IPS-NIHi11 (cell line): ENCODE measurements at places on chromosomes 16 and 17.

GRCh38 chr17:39813631-39814030 lies 50.5 kb downstream of the IKZF3 start:
- no peak for DNase-seq

DNA sequence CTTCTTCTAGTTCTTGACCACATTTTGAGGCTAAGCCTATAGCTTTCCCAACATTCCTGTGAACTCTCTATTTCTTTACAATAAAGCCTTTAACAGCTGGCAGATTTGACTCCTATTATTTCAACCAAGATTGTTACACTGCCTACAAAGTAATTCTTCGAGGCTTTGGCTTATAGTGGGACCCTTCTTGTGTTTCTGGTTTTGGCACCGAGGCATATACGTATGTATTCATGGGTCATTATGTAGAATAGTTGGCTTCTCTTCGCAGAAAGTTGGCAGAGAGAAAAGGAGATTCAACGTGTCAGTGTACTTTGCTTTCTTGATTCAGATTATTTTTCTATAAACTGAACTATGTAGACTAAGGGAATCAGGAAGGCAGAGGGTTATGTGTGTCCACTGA lies 102.2 kb downstream of the ABCA8 start:
- no peak for DNase-seq

- no peak for DNase-seq
Measured at GRCh38 chr17:60901242-60901641, 223.6 kb downstream of the BCAS3 start.

DNA sequence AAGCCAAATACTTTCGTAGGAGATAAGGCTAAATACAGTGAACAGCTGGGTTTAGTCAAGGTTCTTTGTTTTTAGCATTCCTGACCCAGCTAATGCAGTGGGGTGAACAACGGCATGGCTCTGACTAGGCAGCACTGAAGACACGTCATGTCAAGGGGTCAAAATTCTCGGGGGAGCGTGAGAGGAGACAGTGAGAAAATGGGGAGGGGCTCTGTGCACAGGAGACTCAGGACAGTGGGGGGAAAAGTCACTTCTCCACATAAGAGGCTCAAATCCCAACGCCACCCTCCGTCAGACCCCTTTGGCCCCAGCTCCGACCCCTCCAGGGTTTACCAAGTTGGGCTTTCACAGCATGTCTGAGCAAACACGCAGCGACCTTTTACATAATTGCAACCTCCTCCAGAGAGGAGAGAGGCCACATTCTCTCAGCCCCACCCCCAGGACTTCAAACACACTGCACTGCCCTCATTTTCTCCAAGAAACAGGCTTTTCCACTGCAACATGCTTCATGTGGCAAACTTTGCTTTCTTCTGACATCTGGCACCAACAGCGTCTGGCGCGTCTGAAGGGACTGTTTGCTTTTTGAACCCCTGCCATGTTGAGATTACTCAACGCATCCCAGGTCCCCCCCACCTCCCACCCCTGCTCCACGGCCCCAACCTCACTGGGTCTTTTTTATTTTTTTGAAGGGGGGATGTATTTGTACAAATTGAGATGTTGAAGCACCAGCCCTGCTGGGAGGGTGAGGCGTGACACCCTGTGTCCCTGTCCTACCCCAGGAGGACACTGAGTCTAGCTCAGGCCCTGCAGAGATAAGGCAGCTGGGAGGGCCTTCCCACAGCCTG lies 30.0 kb downstream of the AXIN2 start:
- DNase-seq: peak; percentile 61

- peak; percentile 31 for DNase-seq
Measured at GRCh38 chr16:84294531-84295142, at the start of gene WFDC1. TSS of gene WFDC1 (plus strand) at chr16:84294878. CDS start at chr16:84294972, 94 bp downstream.

GRCh38 chr17:6995500-6996255 lies at the start of gene ALOX12:
TSS of gene ALOX12 (plus strand) at chr17:6996049. CDS start at chr17:6996118, 69 bp downstream.
- DNase-seq: peak; percentile 74

GRCh38 chr17:44269535-44270240 lies 1.8 kb upstream of the SLC4A1 start:
- no peak for DNase-seq

DNA sequence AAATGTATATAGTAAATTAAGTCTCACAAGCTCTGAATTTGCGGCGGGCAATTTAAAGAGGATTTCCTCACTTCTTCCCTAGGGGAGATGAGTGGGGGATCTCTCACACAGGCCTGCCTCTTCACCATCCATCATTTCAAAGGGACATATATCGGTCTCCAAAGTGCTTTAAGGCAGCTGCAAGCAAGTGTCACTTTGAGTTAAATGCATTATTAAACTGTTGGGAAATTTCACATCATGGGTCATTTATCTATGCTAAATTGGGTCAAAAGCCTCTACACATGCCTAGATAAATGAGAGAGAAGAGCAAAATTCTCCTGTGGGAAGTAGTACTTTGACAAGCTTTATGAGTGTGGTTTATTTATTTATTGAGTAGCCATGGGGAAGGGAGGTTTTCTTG lies 1106.1 kb upstream of the GOT2 start:
- DNase-seq: no peak

DNA sequence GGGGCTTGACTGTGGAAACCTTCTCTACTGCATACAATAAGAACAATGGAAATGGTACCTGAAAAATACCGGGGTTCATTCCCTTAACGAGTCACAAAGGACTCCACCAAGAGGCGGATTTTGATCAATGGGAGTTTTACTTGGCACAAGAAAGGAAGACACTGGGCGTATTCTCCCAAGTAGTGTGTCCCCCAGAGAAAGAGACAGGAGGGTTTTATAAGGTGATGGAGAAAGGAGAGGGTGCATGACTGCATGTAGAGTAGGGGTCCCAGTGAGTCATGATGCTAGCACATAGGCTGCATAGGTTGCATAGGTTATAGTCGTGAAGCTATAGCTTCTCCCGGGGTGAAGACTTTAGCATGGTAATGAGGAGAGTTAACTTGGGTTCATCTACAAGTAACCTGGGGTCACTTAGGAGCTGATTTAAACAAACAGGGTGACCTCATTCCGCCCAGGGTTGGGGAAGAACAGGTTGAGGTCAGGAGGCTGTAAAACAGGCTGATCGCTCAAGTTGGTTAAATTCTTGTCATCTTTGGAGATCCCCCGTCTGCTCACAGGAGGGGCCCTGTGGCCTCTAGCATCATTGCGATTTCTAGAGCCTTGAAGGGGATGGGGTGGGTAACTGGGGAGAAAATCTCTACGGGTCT lies 1.5 kb downstream of the MPV17L start:
- no peak for DNase-seq

GRCh38 chr16:75443298-75443697 lies 10.0 kb upstream of the CFDP1 start:
- no peak for DNase-seq

- DNase-seq: no peak
Measured at GRCh38 chr16:88312732-88313131, 70.0 kb upstream of the ZNF469 start.
